T47D (cell line): ENCODE measurements at places on chromosomes 4 and X.

DNA sequence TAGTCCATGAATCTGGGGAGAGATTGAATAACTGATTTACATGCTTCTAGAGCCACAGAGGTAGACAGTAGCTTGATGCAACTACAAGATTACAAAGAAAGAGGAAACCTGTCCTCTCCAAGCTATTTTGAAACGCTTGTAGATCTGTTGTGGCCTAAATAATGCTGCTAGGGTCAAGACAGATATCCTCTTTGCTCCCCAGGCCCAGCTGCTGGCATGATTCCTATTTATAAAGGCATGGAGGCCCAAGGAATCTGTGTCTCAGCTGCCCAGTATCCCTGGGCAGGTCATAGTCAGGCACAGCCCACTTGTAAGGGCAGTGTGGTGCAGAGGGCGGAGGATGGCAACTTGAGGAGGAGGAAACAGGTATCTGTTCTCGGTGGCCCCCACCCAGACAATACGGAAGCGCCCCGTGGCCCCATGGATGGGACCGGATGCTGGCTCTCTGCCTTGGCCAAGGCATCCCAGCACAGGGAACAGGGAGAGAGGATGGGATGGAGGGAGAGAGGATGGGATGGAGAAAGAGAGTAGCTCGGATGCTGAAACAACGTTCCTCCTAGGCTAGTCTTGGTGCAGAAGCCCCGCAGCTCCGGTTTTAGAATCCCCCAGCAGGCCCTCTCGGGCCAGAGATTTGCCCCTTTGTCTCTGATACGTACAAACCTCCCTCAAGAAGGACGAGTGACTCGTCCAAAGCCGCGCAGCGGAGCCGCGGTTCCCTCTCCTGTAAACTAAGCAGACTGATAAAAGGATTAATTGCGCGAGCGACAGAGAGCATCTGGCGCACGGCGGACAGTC, 767 bp upstream of the SMIM20 start:
- no peak for DNase-seq

GRCh38 chr4:44368413-44369167, 80.0 kb downstream of the KCTD8 start:
- no peak for DNase-seq

DNA sequence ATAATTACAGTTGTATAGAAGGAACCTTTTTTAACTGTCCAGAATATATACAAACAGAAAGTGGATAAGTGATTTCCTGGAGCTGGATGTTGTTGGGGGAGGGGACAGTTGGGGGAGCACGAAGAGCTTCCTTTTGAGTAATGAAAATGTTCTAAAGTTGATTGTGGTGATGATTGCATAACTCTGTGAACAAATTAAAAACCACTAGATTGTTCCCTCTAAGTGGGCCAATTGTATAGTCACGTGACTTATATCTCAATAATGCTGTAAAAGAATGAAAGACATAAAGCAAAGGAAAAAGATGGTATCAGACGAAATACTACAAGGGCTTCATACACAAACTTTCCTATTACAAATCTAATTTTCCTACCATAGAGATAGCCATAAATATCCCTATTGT, 2.7 kb downstream of the CT55 start:
- no peak for DNase-seq

- no peak for DNase-seq
Observed at GRCh38 chr4:189128341-189128740, 812.3 kb upstream of the FRG1 start.

- no peak for DNase-seq
Observed at GRCh38 chrX:39969099-39969818, 128.5 kb downstream of the BCOR start.

DNA sequence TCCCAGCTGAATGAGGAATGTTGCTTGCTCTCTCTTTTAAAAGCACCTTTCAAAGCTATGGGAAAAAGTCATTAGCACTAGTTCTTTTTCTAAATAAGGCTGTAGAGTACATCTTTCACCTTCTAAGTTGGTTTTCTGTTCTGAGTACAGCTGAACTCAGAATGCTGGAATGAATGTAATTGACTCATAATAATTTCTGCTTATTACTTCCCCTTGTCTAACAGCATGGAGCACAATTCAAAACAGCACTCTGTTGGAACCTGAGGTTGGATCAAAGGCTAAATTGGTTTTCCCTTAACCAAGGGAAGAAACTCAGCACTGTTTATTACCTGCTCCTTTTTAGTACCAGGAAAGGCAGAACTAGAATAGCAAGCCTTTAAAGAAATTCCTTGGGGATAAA, 33.5 kb upstream of the CYP2U1 start:
- no peak for DNase-seq

DNA sequence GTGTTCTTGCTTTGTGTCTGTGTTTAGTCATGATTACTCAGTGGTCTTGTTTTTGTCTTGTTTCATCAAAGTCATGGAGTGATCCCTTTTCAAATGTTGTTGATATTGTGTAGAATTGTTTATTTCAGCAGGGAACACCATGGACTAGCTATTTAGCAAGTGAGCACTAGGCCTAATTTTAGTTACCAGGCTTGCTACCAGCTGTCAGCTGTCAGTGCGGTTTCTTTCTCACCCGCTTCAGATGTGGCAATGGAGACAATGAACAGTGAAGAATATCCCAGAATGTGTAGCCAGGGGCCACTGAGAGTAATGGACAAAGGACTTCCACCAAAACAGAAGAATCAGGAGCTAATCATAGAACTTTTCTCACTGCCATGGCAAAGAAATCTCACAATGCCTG, 432.8 kb upstream of the FMR1 start:
- no peak for DNase-seq

DNA sequence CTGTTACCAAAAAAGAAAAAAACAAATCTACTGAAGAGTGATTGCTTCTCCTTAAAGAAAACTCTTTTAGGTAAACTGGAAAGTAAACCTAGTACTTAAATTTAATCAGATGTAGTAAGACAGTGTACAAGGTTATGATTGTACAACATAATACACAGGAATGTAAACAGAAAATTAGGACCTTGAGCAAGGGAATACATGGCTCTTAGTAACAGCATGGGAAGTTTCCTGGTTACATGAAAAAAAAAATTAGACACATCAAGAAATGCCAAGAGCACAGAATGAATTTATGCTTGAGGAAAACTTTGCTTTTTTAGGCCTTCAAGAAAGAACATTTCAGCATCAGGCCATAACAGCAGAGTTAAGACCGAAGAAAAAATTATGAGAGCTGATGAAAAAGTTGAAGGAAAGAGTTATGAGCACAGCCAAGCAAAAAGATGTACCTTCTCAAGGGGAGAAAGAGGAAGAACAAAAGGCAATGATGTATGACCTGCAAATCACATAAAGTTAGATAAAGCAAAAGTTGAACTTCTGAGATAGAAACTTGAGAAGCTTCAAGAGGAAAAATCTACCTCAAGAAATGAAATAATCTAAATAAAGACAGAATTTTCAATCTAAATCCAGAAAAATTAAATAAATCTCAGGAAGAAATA, 311.6 kb downstream of the GALNTL6 start:
- no peak for DNase-seq

- DNase-seq, result no peak
Observed at GRCh38 chrX:84189125-84189524, 1.1 kb upstream of the RPS6KA6 start.

GRCh38 chr4:169815606-169816005, 57.9 kb upstream of the HPF1 start:
- no peak for DNase-seq

DNA sequence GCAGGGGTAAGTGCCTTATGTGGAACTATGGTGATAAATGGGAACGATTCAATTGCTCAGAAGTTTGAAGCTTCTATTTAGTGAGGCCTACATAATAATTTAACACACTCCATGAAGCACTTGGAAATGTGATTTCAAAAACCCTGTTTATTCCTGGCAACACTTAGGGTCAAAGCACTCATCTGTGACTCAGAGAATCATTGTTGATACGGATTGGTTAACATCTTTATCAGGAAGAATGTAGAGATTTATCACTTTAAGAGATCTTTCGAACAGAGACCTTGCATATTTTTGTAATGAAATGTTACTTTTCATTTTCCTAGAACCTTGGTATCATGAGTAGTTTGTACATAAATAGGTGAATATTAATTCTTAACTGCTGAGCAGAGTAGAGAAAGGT, 269.1 kb upstream of the SLIT2 start:
- DNase-seq, result no peak

DNA sequence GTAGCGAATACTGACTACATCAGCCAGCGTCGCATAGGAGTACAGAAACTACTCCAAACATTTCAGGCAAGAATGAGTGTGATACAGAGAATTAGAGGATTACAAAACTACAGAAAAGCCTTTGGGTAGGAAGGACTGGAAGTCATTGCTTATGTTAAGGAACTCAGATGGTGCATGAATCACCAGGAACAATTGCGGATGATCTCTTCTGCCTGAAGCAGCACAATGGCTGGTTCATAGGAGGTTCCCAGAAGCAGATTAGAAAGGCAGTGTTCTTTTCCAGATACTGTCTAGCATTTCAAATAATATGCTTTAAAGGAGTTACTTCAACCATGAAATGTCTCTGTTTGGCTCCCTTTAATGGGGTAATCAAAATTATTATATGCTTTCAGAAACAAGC, 42.5 kb upstream of the MAP9 start:
- DNase-seq, result no peak

DNA sequence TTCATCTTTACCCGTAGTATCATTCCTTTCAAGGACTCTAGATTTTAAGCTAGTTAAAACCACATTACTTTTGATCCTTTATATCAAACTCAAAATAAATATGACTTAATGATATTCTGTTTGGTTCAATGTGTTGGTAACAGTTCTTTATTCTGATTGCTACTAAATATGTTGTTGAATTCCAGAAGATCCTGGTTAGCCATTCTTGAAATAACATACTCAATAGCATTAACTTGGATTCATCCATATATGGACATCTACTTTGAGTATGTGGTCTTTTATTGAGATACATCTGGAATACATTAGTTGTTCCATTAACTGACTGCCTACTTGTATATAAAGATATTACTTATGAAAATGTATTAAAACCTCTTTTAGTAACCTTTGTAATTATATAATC, 27.5 kb upstream of the PCDH18 start:
- DNase-seq, result no peak

DNA sequence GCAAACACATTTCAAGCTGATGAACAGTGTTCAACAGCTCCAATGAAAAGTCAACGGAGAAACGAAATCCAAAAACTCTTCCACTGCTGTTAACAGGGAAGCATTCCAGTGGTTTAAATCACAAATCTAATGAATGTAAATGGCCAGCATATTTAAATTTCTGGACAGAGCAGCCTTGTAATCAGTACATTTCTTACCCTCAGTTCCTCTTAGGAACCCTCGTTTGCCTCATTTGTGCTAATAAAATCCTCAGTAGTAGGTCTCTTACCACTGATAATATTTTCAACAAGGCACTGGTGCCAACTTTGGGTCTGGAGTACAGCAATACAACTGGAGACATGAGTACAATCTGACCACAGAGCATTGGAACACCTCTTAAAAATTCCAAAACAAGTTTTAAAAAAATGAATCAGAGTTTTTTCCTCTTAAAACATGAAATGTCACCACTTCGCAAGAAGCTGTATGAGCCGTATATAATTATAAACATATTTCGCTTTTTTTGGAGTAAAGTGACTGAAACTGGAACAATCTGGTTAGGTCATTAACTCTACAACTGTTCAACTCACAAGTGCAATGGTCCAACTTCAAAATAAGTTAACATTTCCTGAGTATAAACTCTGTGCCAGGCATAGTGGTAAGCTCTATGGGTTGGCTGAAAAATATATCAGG, 211.2 kb downstream of the CPEB2 start:
- DNase-seq, result no peak

DNA sequence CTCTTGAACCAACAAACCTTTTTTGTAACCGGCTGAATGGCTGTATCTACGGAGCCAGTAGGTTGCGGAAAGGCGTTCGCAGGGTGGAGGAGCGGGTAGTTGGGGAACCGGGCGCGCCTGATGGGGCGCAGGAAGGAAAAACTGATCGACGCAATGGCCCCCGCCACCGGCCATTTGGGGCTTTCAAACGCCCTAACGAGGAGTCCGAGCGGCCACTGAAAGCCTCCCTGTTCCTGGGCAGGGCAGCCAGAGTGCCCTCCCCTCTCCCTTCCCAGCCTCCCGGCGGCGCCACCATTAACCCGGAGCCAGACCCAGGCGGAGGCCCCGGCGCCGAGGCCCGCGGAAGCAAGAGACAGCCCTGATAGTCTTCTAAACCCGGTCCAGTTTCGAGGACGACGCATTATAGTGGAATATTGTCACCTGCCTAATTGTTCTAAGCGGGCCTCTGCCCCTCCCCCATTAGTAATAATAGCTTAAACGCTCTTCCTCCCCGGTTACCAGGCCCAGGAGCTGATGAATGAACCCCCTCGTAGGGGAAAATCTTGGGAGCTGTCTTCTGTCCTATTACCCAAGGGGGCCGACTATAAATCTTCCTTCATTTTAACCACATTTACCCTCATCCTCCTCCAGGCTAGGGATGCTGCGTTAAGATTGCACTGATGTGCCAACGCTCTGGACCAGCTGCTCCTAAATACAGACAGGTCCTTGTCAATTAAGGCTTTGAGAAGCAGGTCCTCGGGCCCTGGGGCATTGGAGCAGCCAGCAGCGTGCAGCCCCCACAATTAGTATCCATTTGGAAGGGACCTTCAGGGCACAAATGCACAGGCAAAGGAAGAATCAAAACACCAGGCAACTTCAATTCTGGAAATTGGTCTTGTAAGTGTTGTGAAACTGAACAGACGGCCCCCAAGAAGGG, 61.6 kb upstream of the TMEM33 start:
- DNase-seq, result no peak

- no peak for DNase-seq
Observed at GRCh38 chr4:42440083-42440482, 42.8 kb downstream of the SHISA3 start.

GRCh38 chr4:71609167-71609566, 174.7 kb downstream of the GC start:
- DNase-seq, result no peak

DNA sequence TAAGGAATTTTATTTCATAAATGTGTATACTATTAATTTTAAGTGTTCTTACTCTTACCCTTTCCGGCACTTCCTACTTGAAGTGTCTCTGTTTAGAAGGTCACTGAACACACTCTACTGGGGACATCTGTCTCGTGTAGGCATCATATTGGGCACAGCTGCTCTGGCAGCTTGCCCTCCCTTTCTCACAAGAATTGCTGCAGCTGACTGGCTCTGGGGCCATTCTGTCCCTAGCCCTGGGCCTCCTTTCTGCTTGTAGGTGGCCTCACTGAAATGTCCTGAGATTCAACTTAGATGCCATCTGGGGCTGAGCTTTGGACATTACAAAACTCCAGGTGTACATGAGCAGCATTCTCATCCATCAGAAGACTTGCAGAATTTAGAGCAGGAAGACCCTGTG, 49.6 kb downstream of the SMAD1 start:
- no peak for DNase-seq

DNA sequence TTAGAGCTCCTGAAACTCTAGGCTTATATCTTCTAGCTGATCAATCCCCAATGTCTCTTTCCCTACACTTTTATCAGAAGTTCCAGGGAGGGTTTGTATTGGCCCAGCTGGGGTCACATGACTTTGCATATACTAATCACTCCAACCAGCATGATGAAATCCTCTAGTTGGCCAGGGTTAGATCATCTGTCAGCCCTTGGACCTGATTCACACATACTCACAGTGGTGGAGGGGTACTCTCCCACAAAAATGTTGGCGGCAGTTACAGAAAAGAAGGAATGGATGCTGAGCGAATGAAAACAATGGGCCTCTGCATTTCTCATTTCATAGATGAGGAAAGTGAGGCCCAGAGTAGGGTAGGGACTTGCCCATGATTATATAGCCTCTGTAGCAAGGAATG, 151.1 kb downstream of the PJA1 start:
- DNase-seq, result no peak

- peak; percentile 12 for DNase-seq
Observed at GRCh38 chr4:74440356-74440755, 4.6 kb upstream of the AREG start.

GRCh38 chr4:83660578-83660977, 124.7 kb downstream of the GPAT3 start:
- DNase-seq, result no peak
